D721Med (cell line): ENCODE measurements at places on chromosomes 12 and 14.

- no peak for DNase-seq
These were observed 139.2 kb downstream of the RASSF9 start for GRCh38 chr12:85697003-85697402.

- no peak for DNase-seq
These were observed 975.9 kb downstream of the FLRT2 start for GRCh38 chr14:86505808-86506207.

GRCh38 chr12:10178821-10179220 lies at the start of gene TMEM52B:
TMEM52B (plus strand) TSS chr12:10179032; CDS start chr12:10179575, 543 bp downstream.
- no peak for DNase-seq

DNA sequence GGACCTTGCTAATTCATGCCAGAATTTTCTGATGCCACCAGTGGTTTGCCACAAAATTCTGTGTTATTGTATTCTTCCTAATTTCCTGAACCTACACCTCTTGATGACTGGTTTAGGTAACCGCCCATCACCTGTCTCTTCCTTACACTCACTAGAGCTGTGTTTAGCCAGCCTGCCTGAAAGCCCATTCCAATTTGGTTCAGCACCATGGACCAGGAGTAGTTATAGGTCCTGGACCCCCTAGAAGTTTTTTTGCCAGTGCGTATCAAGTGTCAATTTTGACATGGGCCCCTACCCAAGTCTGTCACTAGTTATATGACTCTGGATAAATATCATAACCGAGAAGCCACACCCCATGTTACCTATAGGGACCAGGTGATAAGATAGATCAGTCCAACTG lies 94.0 kb upstream of the NAP1L1 start:
- DNase-seq = no peak

- DNase-seq = no peak
These were observed 117.5 kb downstream of the UNC79 start for GRCh38 chr14:93548102-93548843.

DNA sequence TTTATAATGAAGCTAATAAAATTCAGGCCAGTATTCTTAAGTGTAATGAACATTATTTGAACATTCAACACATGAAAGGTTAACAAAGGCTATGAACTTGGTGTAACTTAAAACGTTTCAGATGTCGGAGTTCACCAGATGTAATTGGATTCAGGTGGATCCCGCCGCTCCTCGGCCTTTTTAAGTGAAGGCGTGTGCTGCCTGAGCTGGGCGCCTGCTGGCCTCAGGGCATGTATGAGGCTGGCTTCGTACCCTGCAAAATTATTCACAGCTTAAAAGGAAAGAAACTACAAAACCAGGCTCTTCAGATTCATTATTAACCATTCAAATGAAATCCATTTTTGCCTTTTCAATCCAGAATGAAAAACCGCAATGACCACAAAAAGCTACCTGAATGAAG lies 69.9 kb downstream of the WIF1 start:
- no peak for DNase-seq

DNA sequence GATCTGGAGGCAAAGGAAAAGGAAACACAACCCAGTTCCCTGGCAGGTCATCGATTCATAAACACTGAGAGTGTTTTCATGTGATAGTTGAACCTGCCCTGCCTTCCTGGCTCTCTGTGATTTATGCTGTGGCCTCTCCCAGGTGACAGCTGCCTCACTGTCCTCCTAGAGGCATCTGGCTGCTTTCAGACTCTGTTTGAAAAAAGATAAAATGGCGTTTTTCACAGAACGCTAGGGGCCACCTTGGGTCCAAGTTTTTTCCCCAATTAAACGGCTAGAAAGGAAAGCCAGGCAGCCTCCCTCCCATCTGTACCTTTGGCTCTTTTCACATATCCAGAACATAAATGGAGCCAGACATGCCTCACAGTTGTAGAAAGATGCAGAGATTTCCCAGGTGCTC lies 252.6 kb upstream of the CCDC196 start:
- DNase-seq = no peak

DNA sequence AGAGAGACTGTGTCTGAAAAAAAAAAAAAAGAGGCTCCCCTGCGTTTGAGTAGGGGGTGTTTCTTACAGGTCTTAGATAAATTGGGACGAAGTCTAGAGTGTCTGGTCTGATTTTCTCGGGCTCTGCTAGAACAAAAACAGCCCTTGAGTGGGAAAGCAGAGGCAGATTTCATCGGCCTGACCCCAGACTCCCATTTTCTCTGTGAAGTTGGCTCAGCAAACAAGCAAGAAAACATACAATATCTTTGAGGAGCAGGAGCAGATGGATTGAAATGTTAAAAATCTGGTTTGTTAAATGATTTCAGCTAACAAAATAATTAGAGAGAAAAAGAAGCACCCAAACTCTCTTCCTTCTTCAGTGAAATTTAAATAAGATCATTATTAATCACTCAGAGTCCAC lies 44.1 kb downstream of the DERA start:
- no peak for DNase-seq

GRCh38 chr14:99637624-99638023 lies 7.3 kb upstream of the HHIPL1 start:
- DNase-seq = no peak

DNA sequence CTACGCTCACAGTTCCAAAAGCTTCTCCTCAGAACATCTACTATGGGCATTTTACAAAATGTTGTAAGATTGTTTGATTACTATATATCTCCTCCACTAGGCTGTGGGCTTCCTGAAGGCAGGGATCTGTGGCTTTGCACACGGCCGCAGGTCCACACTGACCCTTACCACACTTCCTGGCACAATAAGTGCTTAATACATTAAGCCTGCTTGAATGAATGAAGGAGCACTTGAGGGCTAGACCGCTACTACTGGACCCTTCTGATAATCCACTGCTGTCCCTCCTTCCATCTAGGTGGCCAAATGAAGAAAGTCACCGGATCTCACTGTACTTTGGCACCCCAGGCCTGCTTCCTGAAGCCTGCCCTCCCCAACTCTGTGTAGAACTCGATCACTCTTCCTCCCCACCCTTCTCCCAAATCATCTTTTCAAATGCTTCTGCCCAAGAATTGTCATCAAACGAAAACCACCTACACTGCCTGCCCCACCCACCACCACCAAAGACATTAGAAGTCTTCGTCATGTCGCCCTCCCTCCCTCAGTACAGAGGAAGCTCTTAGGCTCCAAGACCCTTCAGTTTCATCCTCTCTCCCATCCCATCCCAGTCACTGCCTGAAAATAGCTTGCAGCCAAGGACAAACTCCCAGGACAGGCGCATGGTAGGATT lies 596 bp upstream of the ZBTB39 start:
- no peak for DNase-seq

DNA sequence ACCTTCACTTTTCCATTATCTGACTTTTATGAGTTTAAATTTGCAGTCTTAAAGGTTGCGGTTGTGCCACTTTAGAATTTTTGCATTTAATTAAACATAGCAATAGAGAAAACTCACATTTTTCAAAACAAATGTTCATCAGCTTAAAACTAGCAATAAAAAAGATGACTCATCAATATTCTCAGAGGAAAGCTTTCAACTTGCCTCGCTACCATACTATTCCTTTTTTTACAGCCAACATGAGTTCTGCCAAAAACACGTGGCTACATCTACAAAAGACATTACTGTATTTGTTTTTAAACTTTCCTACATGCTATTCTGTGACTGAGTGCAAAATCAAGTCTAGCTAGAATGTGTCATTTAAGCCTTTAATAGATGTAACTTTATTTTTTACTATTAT lies 497.1 kb downstream of the RPS29 start:
- DNase-seq = no peak
